ENCODE measurements at places on chromosomes 12 and 14.

DNA sequence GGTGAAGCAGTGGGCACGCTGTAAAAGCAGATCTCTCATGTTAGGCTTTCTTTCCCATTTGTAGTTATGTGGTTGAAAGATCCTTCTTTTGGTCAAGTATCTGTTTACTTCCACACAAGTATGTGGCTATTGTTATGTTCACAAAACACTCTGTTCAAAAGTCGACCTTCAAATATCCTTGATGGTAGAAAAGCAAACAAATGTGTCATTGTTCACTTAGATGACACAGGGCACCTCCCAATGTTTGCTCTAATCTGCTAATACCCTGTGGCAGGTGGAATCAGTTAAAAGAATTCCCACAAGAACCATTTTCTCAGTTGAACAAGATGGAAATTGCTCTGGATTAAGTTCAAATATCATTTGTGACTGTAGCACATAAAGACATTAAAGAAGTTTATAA is 43.6 kb upstream of the NAA30 start:
- no peak for DNase-seq

- DNase-seq = peak; percentile 43
Measured at GRCh38 chr12:19239616-19240234, 110.2 kb downstream of the PLEKHA5 start.

DNA sequence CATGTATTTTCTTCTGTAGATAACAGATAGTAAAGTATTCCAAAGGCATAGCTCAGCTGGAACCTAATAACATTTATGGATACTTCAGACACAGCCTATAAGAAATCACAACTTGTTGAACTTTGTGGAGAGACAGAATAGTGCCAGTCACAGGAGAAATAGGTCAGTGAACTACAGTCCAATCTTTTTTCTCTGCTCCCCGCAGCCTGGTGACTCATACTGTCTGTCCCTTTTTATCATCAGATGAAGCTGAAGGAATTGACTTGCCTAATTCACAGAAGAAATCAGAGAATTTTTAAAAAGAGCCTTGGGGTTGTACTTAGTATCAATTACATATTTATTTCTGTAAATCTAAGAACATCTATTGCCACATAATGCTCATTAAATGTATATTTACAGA is 222.3 kb downstream of the ALG10 start:
- no peak for DNase-seq

GRCh38 chr12:51751661-51752060 is 96.9 kb downstream of the FIGNL2 start:
- DNase-seq = no peak

DNA sequence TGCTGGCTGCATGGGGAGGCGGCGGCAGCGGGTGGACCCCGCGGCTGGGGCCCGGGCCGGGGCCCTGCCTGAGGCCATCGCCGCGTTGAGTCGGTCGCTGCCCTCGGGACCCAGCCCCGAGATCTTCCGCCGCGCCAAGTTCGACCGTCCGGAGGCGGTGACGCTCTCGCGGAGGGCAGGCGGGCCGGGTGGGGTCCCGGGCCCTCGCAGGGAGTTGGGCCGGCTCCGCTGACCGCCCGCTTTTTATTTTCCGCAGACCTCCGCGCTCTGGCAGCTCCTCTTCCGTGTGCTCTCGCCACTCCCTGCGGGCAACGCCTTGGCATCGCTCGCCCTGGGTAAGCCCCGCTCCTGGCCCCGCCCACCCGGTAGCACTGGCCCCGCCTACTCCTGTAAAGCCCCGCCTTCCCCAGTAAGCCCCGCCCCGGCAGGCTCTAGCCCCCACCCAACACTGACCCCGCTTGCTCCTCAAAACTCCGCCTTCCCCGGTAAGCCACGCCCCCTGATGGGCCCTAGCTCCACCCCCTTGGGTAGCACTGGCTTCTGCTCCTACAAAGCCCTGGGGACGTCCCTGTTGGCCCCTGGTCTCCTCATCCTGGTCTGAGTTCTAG is 424 bp downstream of the TEDC1 start:
- peak; percentile 14 for DNase-seq

- DNase-seq = peak; percentile 90
Measured at GRCh38 chr12:115383668-115384067, 699.7 kb upstream of the TBX3 start.

GRCh38 chr12:15050659-15051058 is 77.8 kb downstream of the PDE6H start:
- DNase-seq = peak; percentile 63

GRCh38 chr14:85250414-85251189 is 279.3 kb upstream of the FLRT2 start:
- DNase-seq = no peak

- no peak for DNase-seq
Measured at GRCh38 chr12:14540801-14541462, 26.8 kb downstream of the PLBD1 start.

- DNase-seq = no peak
Measured at GRCh38 chr12:105667973-105668743, 337.7 kb downstream of the C12orf75 start.

DNA sequence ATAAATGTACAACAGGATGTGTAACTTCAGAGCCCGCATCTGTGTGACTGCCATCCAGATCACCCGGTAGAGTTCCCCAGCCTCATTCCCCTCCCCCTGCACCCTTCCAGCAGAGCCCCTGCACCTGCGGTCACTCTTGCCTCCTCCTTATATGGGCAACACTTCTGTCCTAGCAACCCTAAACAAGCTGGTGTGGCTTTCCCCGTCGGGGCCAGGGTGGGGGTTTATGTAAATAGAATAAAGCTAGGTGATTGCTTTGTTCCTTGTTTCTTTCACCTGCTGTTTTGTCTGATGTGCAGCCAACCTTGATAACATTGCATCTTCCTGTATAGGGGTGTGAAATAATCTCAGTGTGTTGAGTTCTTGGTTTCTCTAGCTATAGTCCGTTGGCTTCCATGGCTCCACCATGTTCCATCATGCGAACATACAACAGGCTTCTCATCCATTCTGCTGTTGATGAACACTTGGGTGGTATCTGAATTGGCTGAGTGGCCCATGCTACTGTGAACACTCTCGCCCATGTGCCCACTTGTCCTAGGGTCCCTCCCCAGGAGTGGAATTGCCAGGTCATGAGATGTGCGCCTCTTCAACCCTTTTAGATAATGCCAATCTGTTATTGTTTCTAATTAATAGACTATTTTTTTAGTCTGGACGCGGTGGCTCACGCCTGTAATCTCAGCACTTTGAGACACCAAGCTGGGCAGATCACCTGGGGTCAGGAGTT is 102.2 kb downstream of the KIF26A start:
- no peak for DNase-seq

GRCh38 chr14:33570694-33571310 is 380.1 kb downstream of the EGLN3 start:
- no peak for DNase-seq

GRCh38 chr12:70008944-70009343 is 183.9 kb downstream of the MYRFL start:
- DNase-seq = no peak

GRCh38 chr14:105128059-105128458 is 40.5 kb downstream of the JAG2 start:
- DNase-seq = peak; percentile 44

DNA sequence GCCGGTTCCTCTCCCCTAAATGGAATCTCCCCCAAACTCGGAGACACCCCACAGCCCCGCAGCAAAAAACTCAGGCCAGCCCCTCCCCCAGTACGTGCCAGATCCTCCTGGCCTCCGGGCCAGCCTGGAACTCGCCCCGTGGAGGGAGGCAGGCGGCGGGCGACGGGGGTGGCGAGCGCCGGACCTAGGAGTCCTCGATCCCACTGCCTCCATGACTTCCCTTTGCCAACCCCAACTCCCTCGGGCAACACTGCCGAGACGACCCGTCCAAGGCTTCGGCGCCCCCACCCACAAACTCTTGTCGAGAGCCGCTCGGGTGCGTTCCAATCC is 400 bp downstream of the ADCY6 start:
- no peak for DNase-seq

GRCh38 chr12:17802657-17803641 is 287.0 kb downstream of the RERGL start:
- no peak for DNase-seq

- peak; percentile 7 for DNase-seq
Measured at GRCh38 chr14:41663473-41663850, 56.8 kb downstream of the LRFN5 start.

DNA sequence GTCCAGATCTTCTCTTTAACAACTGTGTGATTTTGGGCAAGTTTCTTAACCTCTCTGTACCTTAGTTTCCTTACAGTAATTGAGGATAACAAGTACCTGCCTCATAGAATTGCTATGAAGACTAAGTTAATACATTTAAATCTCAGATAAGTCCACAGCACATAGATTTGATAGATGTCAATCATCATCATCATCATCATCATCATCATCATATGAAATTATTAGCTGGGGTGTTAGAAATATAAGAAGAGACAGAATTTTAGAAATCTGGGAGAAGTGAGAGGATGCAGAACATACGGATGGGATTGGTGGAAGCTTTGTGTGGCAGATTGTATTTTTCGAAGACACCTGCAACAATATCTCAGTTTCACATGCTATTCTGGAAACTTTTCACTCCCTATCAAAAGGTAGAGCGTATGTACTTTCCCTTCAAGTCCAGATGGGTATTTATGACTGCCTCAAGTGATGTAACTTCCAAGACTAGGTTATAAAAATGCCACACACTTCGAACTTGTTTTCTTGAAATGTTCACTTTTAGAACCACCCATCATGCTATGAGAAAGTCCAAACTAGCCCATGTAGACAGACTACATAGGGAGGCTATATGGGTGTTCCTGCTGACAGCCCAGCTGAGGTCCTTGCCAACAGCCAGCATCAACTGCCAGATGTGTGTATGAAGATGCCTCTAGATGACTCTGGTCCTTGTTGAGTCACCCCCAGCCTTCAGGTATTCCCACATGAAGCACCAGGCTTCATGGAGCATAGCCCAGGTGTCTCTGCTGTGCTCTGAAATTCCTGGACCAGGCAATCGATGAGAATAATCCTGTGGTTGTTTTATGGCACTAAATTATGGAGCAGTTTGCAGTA is 20.7 kb upstream of the SDR39U1 start:
- no peak for DNase-seq
